Nephron progenitor cell (in vitro differentiated cells): ENCODE measurements at places on chromosomes 1 and 21.

DNA sequence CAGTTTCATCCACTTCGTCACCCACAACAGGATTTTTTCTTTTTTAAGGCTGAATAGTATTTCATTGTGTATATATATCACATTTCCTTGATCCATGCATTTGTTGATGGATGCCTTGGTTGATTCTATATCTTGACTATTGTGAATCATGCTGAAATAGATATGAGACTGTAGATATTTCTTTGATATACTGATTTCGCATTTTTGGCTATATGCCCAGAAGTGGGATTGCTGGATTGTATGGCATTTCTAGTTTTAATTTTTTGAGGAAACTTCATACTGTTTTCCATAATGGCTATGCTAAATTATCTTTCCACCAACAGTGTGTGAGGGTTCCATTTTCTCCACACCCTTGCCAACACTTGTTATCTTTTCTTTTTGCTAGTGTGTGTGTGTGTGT, 5.0 kb downstream of the GUCA2B start:
- no peak for DNase-seq

- DNase-seq: peak; percentile 79
These were observed 834 bp upstream of the ELF3 start for GRCh38 chr1:202009326-202010179.

DNA sequence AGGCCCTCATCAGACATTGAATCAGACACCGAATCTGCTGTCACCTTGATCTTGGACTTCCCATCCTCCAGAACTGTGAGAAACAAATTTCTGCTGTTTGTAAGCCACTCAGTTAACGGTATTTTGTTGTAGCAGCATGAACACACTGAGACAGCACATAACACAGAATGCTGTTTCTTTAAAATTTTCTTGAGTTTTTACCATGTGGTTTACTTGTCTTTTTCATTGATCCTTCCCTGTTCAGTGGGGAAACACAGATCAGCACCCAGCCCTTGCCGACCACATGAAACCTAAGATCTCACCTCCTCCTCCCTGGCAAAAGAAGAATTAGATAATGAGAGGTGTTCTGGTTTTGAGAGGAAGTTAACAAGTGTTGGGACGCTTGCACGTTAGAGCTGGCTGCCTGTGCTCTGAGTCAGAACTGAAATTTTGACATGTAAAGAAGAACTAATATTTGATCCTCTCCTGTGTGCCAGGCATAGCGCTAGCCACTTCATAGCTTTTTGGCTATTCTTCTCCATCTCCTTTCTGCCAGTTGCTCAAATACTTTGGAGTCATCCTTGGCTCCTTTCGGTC, 179.6 kb downstream of the DHRS3 start:
- no peak for DNase-seq

DNA sequence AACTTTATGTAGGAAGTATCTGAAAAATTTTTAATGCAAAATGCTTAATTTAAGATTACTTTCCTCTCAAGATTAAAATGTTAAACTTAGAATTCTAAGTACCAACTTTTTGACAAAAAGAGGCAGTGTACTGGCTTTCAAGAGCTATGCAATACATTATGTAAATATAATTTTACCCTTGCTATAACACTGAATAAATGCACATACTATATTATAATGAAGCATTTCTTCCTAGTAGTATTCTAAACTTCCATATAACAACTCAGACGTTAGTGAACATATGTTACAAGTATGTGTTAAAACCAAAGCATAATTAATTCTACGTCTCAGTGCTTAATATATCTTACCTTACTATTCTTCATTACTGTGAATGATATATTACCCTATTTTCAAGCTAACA, 58.5 kb downstream of the RGS21 start:
- DNase-seq: no peak

- DNase-seq: no peak
These were observed 2.7 kb upstream of the ZNF692 start for GRCh38 chr1:248861616-248862015.

DNA sequence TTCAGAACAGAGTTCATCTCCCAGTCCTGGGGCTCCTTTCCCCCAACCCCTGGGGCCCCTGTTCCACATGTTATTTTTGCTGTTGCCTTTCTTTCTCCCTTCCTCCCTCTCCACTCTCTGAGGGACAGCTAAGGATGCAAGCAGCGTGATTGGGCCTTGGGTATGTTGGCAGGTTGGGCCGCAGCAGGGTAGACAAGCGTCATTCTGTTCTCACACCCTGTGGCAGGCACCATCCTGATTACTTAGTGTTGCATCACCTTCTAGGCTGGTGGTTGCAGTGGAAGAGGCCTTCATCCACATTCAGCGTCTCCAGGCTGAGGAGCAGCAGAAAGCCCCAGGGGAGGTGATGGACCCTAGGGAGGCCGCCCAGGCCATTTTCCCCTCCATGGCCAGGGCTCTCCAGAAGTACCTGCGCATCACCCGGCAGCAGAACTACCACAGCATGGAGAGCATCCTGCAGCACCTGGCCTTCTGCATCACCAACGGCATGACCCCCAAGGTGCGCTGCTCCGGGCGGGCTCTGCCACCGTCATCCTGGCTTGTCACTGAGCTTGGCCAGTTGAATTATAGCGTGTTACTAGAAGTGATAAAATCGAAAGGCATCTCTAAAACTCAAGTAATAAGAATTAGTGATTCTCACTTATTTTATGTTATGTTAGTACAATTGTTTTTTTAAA, 43.4 kb downstream of the VANGL1 start:
- DNase-seq: no peak

GRCh38 chr21:37675202-37675801, 241.0 kb downstream of the KCNJ6 start:
- DNase-seq: peak; percentile 88

GRCh38 chr1:175155473-175155856, 37.1 kb downstream of the KIAA0040 start:
- DNase-seq: no peak

- DNase-seq: peak; percentile 65
These were observed 1.0 kb downstream of the TMEM51 start for GRCh38 chr1:15154480-15155036.

- DNase-seq: no peak
These were observed 54.2 kb downstream of the MIGA1 start for GRCh38 chr1:77833521-77834100.

- DNase-seq: no peak
These were observed 2.2 kb upstream of the HENMT1 start for GRCh38 chr1:108663074-108663473.

GRCh38 chr1:153799566-153800465, 24.6 kb downstream of the SLC27A3 start:
- no peak for DNase-seq

GRCh38 chr1:205680073-205680851, at the start of gene SLC45A3:
TSS of gene SLC45A3 (minus strand) at chr1:205680509. CDS start at chr1:205664656, 15,853 bp downstream.
- DNase-seq: peak; percentile 78

- no peak for DNase-seq
These were observed 3.0 kb downstream of the PDXK start for GRCh38 chr21:43721939-43722338.

DNA sequence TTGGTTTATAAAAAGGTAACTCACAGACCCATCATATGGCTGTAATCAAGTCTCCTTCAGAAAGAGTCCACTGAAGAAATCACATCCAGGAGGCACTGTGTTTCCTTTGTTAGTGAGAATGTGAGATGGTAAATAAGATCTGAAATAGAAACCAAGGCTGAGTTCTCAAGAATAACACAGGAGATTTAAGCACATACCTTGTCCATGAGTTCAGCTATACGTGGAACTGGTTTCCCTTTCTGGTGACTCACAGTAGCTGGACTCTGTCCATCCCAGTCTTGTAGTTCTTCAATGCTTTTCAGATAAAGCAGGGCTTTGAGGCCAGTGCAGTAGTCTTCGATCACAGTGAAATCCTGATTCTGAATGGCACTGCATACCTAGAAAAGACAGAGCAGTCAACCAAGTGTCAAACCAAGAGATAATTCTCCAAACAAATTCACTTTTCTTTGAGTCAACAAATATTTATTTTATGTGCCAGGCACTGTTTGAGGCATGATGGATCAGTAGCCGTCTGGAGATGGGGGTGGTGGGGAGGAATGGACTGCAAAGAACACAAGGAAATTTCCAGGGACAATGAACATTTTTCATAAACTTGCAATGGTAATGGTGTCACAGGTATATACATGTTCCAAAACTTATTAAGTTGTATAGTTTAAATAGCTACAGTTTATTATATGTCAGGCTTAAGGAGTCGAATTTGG, 471.4 kb downstream of the PTBP2 start:
- no peak for DNase-seq

DNA sequence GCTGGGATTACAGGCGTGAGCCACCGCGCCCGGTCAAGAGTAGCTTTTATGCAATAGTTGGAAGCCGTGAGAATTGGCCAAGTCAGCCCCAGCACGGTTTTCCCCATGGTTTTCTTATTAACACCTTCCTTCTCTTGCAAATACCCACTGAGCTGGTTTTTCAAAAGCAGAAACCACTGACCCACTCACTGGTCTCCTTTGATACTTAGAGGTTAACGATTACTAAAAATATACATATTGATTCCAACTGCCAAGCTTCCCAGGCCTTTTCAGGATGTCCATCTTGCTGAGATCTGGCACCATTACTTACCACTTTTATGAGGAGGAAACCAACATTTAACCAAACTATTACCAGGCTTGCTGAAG, 25.9 kb upstream of the TARDBP start:
- no peak for DNase-seq

GRCh38 chr1:1371364-1371745, 3.7 kb downstream of the AURKAIP1 start:
- no peak for DNase-seq
